ENCODE measurements at places on chromosomes 11 and 22.

- DNase-seq, result peak; percentile 59
Measured at GRCh38 chr11:107689317-107690202, 22.3 kb downstream of the SLN start.

- no peak for DNase-seq
Measured at GRCh38 chr11:119434591-119435330, 11.8 kb upstream of the THY1 start.

DNA sequence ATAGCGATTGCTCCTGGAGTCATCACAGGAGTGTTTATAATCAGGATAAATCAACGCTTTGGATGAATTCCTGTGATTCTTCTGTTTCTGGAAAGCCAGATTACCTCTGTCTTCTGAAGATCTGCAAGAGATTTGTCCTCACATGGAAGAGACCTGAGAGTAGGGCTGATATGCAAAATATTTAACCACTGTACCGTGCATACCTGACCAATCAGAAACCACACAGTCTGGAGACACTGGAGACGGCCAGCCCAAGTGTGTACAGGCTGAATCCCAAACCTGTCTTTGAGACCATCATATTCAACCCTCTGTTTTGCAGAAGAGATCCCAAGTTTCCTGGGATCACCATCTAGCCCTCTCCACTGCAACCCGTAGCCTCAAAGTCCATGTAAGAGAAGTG is 50.4 kb upstream of the WT1 start:
- no peak for DNase-seq

DNA sequence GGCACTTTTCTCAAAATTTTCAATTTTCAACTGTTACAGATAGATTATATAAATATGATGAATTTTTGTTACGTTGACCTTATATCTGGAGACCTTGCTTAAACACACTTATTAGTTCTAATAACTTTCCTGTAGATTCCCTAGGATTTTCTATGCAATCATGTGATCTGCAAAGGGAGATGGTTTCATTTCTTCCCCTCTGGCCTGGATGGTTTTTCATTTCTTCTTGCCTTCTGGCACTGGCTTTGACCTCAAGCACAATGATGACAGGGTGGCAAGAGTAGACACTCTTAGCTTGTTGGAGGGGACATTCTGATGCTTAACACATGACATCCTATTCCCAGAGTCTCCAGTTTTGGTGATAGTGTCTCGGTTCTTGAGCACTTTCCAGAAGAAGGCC is 75.9 kb downstream of the DGCR2 start:
- no peak for DNase-seq

DNA sequence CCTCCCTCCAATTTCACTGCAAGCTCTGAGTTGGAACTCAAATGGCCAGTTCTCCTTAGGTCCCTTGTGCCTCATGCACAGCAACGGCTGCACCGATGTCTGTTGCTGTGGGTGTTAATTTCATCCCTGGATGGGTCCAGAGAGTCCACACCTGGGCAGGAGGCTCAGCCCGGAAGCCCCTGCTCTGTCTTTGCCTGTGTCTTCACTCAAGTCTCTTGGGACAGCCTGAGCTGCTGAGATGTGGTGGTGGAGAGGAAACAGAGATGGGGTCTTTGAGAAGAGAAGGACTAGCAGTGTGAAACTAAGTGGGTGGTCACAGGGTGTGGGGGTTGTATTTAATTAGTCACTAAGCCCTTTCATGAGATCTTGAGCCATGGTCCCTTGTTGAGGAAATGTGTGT is 109.3 kb downstream of the NECTIN1 start:
- DNase-seq, result no peak

DNA sequence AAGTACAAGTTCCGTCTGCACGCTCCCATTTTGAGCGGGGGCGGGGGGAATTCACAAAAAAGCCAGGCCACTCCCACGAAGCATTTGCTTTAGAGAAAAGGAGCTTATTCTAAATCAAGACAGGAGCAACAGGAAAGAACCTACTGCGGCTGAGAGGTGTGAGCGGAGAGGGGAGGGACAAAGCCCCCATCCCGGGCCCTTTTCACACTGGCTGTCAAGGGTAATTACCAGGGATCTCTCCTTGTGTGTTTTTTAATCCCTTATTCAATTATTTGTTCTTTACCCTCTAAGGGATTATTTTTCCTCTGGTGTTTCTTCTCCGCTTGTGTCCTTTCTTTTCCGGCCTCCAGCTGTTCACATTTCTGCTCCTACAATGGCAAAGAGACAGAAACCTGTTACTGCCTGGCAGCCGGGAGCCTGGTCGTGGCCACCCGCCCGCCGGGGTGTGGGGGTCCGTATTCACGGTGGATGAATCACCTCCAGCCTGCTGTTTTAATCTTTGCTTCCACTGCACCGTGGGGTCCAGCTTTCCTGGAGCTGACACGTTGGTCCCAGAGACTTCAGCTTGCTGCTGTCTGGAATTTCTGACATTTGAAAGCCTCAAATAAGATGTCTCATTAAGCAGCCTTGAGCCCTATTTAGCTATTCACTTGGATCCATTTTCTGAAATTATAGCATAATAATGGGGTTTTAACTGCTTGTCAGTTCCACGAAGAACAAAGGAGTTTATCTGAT is 61.4 kb upstream of the FADD start:
- DNase-seq, result peak; percentile 5

DNA sequence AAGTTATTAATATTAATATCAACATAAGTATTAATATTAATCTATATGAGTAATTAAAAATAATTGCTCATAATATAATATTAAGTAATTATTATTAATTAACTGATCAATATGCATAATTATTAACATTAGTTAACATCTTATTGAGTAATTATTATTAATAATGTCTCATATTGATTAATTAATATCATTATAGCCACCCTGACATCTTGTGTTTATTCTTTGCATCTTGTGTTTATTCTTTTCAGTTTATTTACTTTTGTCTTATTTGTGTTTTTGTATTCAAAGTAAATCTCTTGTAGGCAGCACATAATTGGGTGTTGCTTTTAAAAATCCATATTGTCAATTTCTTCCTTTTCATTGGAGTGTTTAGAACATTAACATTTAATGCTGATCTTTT is 56.6 kb downstream of the MYEOV start:
- no peak for DNase-seq

- no peak for DNase-seq
Measured at GRCh38 chr11:24496386-24496735, 492 bp upstream of the LUZP2 start.

DNA sequence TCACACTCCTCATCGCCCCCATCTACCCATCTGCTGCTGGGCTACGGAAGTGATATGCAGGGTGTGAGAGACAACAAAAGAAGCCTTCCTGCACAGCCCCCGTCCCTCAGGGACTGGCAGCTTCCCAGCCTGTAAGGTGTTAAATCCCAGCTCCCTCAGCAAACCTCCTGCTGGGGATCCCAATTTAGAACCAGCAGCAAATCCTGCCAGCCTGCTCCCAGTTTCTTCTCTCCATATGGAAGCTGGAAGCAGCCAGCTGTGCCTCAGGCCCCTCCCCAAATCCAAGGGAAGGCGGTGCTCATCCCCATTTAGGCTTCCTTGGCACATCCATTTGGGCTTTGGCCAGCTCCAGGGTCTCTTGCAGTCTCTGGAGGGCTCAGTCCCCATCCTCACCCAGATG is 47.5 kb downstream of the PAMR1 start:
- DNase-seq, result no peak

DNA sequence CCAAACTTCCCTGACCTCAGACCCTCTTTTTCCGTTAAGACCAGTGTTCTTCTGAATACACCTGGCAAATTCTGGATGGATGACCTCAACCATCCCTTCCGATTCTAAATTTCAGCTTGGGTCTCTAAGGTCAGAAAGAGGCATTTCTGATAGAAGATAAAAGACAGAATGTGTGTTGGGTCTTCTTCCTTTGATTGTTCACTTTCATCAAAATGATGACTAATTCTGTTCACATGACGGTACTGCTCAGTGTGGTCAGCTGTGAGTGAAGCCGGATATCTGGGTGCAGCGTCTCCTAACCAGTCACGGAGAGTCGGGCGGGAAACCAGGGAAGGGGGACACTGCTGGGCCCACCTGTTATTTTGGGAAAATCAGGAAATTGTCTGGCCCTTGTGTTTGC is 151.6 kb upstream of the NAV2 start:
- no peak for DNase-seq

GRCh38 chr22:47112994-47113852 is 350.8 kb downstream of the TBC1D22A start:
- no peak for DNase-seq

DNA sequence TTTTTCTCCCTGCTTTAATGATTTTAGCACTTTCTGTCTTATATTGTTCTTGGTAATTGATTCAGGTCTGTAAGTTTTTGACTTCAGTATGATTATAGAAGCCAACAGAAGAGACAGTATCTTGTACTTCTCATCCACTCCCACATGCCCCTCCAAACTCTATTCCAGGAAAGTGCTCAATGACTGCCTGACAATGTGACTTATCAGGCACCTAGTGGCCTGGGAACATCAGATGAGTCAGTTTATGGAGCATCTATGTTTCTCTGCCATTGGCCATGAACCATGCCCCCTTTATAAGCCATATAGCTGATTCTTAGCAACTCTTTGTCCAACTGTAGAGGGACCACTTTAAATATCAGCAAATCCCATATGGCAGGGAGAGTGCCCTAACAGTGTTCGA is 179.2 kb upstream of the MTMR2 start:
- DNase-seq, result no peak

DNA sequence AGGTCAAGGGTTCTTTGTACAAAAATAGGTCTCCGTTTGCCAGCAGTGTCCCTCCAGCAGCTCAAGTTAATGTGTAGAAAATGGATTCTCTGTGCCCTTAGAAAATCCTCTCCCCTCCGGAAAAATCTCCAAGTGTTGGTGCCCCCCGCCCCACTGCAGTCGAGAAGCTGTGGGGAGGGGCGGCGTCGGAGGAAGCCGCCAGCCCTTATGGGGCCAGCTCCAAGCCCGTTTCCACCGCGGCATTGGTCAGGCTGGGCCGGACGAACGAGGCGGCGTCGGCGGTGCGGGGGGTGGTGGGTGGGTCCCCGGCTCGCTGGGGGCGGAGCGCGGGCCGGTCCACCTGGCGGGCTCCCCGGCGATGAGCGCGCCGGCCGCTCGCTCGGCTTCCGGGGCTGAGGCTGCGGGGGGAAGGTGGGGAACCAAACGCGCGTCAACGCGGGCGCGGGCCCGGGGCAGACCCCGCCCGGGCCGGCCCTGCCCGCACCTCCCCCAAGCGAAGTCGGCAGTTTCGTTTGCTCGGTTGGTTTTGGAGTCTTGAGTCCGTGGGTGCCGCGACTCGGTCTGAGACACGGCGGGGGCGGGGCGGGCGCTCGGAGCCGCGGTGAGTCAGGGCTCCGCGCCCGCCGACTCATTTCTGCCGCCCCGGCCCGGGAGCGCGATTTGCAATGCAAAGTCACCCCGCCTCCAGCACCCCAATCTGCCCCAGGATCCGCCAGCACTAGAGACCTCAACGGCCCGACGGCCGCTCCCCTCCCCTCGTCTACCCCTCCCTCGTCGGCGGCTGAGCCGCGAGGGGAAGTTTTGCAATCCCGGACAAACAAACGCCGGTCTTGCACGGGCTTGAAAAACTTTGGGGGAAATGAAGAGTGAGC is 1.4 kb downstream of the ASCL2 start:
- peak; percentile 26 for DNase-seq

DNA sequence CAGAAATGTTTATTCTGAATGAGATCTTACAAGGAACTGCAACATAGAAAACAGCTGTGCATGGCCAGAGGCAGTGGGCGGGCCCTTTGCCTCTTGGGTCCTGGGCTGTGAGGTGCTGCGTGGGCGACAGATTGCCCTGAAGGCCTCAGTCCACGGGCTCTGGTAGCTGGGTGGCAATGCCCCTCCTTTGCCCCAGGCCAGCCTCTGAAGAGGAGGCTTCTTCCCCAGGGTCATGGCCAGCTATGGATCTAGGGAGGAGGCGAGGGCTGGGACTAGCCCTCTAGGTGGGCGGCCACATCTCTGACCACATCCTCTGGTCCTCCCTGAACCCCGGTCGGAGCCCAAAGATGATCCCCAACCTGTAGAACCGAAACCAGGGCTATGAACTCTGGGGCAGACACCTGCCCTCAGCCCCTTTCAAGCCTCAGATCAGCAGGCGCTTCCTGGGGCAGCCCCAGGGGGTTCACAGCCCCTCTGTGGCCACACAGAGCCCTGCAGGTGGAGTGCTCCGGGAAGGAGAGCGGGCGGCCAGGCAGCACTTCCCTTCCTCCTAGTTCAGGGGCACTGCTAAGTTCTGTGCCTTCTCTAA is 6.6 kb upstream of the CDC42BPG start:
- DNase-seq, result no peak

DNA sequence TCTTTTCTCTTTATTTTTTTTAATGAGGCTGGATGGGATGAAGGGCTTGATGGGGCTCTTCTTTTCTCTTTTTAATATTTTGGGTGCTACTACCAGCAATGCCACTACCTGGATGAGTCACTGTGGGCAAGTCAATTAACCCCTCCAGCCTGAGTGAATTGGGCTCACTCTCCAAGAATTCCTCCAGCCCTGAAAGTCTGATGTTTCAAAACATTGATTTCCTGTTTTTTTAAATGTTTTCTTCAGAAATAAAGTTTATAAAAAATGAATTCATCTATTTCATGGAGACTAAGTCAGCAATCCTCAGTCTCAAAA is 812 bp upstream of the OR5A2 start:
- DNase-seq, result no peak

GRCh38 chr11:109667719-109668118 is 245.7 kb downstream of the C11orf87 start:
- no peak for DNase-seq

DNA sequence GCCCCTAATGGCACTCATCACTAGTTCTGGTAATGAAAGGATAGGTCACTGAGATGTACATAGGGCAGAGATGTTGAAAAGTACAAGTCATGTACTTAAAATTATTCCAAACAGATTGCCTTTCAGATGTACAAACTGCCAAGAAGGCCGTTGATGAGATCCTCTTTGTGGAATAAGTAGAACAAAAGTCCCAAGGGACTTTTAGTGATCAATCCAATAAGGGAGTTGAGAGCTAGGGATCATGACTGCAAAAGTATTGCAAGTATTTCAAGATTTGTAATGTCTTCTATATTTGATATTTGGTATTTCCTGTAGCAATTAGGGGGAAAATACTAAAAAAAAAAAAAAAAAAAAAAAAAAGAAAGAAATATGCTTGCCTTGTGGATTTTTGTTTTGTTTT is 82.2 kb downstream of the ATG16L2 start:
- DNase-seq, result no peak

DNA sequence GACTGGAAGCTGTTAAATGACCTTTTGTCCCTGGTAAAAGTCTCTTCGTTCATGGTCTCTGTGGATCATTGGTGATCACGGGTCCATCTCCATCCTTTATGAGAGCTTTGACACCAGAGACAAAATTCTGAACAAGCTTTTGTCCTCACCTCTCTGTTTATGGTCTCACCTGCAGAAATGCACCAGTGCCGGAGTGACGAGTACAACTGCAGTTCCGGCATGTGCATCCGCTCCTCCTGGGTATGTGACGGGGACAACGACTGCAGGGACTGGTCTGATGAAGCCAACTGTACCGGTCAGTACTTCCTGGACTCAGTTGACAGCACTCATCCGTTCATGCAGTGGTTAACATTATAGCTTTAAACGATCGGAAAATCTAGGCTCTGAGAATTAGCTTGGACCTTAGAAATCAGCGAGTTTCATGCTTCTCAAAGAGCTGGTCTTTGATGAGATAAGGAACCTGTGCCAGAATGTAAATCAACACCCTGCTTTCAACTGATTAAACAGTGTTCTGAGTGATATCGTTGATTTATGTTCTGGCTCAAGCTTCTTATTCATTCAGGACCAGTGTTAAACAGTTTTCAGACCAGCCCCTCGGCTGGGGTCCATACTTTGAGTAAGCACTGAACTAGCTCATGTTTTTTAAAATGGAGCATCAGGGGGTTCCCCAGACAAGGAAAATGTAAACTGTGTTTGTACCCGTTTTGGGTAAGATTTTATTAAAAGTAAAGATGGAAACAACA is 124.5 kb upstream of the SORL1-AS1 start:
- no peak for DNase-seq
